ENCODE measurements at places on chromosomes 1 and 21.

DNA sequence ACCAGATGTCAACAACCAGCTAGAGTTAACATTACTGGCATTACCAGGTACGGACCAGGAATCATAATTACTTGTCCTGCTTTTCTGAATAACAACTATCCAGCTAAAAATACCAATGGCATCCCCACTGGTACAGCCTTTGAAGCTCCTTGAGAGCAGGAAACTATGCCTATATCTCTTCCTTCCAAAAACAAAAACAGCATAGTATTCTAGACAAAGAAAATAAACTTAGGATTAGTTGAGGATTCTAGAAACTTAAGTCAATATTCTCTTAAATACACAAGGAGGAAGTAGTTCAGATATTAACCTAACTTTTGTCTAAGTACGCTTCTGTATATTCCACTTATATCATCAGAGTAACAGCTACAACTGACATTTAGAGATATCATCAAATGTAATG, 3.0 kb downstream of the FUBP1 start:
- DNase-seq = no peak

DNA sequence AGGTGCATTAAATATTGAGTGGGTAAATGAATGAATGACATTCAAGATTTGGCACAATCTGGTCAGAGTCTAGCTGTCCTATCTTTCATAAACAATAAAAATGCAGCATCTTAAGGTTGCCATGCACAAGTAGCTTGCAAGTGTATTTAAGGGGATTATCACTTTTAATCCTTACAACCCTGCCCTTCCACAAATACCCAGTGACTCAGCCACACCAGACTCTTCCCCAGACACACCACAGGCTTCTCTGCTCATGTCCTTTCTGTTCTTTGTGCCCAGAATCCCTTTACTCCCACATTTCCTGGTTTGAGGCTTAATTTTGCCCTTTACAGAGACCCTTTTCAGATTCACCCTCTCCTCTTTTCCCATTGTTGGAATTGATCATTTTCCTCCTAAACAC, 59.8 kb downstream of the KIRREL1 start:
- DNase-seq = no peak

- DNase-seq = no peak
These were observed 35.0 kb upstream of the VWA5B1 start for GRCh38 chr1:20255666-20256065.

DNA sequence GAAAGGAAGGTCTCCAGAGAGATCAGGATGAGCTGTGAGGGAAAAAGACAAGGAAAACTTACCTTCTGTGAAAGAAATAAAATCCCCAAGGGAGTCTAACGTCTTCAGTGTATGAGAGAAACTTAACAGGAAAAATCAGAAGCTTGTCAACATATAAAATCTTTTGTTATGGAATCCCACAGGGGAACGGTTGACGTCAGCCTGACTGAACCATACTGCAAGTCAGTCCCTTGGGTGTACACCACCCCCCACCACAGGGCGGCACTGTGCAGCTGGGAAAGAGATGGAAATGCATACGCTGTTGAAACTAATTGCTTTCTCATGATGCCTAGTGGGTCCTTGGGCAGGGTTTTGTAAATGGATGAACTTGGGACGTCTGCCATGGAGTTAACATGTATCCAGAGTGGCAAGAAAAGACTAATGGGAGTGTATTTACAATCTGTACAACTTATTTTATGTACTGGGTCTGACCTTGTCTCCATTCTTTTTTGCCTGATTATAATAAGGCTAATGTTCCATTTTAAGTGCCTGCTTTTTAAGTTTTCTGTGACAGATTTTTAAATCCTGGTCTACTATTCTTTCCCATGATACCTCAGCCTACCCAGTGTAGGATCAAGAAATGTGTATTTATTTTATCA, 22.7 kb downstream of the UTP25 start:
- DNase-seq = no peak

- DNase-seq = no peak
These were observed 39.7 kb downstream of the ANKRD13C start for GRCh38 chr1:70314706-70315304.

GRCh38 chr1:116777831-116778830, 23.9 kb downstream of the CD2 start:
- DNase-seq = no peak

DNA sequence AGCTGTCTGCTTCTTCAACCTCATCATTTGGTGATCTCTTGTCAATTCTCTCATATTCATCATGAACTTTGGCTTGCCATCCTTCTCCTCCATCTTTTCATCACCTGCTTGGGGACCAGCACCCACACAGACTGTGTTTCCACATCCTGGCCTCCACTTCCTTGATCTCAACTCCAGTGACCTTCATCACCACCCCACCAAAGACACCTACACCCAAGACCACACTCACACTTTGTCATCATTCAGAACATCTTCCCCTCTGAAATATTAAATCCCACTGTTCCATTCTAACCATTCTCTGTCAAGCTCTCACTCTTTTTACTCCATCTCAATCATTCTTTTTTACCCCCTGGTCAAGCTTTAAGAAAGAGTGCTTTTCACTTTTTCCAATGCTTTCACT, 115.5 kb upstream of the VAV3 start:
- DNase-seq = no peak

DNA sequence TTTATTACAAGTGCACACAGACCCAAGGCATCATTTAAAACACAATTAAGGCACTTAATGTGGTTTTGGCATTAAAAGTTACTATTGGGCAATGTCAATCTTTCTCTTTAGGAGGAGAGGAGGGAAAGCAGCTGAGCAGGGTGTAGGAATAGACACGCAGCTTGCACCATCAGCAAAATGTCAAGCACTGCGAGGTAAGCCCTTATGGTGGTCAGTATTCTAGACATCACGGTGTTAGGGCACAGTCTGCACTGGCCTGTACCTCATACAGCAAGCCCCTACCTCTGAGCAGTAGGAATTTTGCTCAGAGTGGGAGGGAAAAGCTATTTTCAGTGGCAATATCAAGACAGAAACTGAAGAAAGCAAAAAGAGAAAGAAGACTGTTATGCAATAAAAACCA, 62.0 kb upstream of the ESRRG start:
- DNase-seq = no peak
